ENCODE measurements at places on chromosomes 16 and 17. TPM values are rescaled to one million over a fixed set of nuclear protein-coding genes. Genes with fewer than 3 reads are reported as not detected.

Gene KRT15
- not detected for total RNA-seq

Gene NUP85
- 21.3 TPM for total RNA-seq

Gene BTBD17
- total RNA-seq = not detected

Gene MPP3
- 6.9 TPM for total RNA-seq

Gene ATP2A1
- 0.33 TPM for total RNA-seq

Gene KRTAP2-3
- not detected for total RNA-seq

Gene CDRT15
- total RNA-seq = not detected

Gene KRTAP3-2
- not detected for total RNA-seq

Gene CMTM4
- 10.2 TPM for total RNA-seq

Gene KRTAP16-1
- total RNA-seq = not detected

Gene CDH8
- not detected for total RNA-seq

DNA sequence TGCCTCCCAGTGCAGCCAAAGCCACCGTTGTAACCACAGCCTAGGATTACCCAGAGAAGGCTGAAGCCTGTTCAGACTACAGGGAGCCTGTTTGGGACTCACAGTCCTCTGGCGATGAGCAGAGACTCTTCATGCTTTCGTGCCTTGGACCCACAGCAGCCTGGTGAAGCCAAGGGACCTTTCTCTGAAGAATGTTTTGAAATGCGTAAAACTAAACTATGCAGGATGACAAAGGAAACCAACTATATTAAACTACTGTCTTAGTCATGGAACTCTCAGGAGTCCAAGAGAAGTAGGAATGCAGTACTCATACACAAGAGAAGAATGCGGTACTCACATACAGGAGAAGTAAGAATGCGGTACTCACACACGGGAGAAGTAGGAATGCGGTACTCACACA is 20.9 kb downstream of the ABR start:
- no peak for DNase-seq

- no peak for DNase-seq
These were observed 359.0 kb upstream of the TBX2 start for GRCh38 chr17:61040666-61041065.

- DNase-seq = no peak
These were observed 34.4 kb downstream of the CMIP start for GRCh38 chr16:81478876-81479511.

GRCh38 chr17:34991606-34992005 is 11.3 kb downstream of the LIG3 start:
- DNase-seq = no peak

- DNase-seq = no peak
These were observed 841 bp upstream of the IGFALS start for GRCh38 chr16:1794221-1794871.

DNA sequence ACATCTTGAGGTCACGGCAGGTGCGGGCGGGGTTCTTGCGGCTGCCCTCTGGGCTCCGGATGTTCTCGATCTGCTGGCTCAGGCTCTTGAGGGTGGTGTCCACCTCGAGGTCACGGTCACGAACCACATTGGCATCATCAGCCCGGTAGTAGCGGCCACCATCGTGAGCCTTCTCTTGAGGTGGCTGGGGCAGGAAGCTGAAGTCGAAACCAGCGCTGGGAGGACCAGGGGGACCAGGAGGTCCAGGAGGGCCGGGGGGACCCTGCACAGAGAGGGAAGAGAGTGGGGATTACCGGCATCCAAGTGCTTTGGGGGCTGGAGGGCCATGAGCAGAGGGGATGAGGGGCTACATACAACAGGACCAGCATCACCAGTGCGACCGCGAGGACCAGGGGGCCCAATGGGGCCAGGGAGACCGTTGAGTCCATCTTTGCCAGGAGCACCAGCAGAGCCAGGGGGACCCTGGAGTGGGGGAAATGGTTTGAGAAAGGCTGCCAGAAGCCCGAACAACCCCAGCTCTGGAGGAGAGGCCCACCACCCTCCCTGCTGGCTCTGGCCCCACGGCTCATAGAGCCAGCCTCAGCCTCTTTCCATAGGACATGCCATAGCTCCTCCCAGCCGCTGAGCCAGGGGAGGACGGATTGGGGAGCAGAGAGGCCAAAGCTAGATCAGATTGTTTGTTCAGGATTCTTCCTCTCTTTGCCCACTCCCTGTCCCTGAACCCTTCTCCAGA is 14.6 kb downstream of the COL1A1 start:
- DNase-seq = peak; percentile 58

GRCh38 chr17:40454613-40454995 is 11.4 kb downstream of the IGFBP4 start:
- DNase-seq = no peak

GRCh38 chr17:61478790-61479492 is 26.7 kb downstream of the TBX4 start:
- DNase-seq = no peak

- DNase-seq = no peak
These were observed 206.2 kb downstream of the CCDC182 start for GRCh38 chr17:57538736-57539456.

DNA sequence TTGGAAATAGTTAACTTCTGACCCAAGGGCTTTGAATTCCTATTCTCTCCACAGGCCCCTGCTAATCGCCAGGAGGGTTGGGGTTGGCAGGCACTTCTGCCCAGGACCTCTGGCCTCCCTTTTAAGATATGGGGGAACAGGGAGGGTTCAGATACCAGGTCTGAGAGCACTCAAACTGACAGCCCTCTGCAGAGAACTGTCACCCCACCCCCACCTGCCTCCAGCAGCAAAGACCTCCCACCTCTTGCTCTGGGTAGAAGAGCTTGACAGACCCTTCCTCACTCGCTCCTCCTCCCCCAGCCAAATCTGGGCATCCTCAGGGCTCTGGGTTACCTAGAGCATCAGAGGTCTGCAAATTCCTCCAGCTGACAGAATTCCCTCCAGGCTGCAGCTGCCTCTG is 11.6 kb downstream of the CDH3 start:
- no peak for DNase-seq

DNA sequence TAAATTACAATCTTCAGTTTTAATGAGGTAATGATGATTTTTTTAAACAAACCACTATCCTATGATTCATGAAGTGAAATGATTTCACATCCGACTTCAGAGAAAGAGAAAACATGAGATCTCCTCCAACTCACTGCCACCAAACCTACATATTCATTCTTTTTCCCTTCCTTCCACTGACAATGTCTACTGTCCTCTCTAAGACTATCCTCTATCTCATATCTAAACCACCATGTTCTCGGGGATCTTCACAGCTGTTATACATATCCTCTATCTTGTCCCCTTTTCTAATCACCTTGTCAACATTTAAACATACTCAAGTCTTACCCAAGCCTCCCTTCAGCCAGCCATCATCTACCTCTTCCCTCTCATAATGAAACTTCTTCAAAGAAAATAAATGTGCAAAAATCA is 53.5 kb downstream of the SMURF2 start:
- DNase-seq = peak; percentile 59

- no peak for DNase-seq
These were observed 68.6 kb upstream of the CBX4 start for GRCh38 chr17:79907850-79908249.

- DNase-seq = no peak
These were observed 8.0 kb upstream of the PHB1 start for GRCh38 chr17:49422714-49423113.

DNA sequence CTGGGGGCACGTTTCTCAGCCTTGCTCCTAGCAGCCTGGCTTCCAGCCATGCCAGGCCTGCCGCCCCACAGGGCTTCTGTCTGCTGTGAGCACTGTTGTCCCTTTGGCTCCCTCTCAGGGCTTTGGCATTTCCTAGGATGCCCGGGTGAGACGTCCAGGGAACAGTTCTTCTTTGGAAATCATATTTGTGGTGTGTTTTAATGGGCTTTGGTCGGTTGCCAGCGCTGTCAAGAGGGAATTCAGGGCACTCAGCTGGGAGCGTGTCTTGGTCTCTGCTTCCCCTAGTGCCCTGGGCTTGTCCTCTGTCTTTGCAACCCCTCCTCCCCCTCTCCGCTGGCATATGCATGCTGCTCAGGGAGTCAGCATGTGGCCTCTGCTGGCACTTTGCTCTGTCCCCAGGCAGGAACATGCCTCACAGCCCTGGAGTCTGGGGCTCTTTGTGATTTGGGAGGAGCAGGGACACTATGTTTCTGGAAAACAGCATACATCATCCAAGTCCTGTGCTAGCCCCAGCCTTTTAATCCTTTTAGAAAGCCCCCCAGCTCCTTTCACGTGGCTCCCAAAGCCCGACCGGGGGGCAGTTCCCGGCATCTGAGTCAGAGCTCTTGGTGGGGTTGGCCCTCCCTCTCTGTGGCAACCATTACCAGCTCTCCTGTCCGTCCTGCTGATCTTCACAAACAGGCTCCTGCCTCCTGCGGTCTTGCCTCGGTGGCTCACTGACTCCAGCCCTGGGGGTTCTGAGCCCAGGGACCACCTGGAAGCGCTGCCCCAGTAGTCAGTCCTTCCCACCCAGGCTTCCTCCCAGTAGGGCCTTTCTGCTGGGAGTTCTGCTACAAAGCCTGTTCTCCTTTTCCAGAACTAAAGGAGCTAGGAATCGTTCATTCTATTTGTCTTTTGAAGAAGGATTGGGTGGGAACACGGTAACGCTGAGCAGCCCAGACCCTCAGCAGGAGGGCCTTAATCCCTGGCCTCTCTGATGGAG is 26.7 kb downstream of the SAP30BP start:
- DNase-seq = peak; percentile 94

DNA sequence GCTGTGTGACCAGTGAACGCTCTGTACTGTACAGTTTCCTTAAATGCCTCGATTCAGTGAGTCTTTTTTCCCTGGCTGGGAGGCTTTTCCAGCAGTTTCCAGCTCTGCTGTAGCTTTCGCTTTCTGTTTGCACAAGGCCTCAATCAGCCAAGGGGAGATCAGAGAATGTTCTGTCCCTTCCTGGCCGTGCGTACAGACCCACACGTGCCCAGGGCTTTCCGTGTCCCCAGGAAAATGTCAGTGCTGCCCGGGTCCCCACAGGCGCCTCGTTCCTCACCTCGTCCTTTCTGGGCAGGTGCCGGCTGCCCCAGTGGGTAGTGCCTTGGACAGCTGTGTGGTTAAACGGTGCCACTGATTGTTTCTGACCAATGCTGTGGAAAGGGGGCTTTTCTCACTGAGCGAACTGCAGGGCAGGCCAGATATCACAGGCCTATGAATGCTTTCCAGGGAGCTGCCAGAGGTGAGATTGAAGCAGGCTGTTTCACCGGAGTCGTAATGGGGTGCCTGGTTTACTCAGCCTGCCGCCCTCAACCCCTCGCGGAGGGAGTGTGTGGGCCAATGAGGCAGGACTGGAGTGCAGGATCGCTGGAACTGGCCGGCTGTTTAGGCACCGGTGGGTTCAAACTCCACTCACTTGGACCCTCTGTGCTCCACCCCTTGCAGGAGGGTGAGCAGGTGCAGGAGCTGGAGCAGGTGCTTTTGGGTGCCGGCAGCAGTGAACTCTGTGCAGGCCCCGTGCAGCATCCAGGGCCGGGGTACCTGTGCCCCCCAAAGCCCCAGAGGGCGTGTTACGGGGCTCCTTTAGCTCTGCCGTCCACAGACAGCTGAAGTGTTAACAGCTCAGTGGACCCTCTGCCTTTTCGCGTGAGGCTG is 44.4 kb downstream of the ZNF778 start:
- DNase-seq = no peak

- peak; percentile 74 for DNase-seq
These were observed 6.7 kb downstream of the NTHL1 start for GRCh38 chr16:2040787-2041522.

DNA sequence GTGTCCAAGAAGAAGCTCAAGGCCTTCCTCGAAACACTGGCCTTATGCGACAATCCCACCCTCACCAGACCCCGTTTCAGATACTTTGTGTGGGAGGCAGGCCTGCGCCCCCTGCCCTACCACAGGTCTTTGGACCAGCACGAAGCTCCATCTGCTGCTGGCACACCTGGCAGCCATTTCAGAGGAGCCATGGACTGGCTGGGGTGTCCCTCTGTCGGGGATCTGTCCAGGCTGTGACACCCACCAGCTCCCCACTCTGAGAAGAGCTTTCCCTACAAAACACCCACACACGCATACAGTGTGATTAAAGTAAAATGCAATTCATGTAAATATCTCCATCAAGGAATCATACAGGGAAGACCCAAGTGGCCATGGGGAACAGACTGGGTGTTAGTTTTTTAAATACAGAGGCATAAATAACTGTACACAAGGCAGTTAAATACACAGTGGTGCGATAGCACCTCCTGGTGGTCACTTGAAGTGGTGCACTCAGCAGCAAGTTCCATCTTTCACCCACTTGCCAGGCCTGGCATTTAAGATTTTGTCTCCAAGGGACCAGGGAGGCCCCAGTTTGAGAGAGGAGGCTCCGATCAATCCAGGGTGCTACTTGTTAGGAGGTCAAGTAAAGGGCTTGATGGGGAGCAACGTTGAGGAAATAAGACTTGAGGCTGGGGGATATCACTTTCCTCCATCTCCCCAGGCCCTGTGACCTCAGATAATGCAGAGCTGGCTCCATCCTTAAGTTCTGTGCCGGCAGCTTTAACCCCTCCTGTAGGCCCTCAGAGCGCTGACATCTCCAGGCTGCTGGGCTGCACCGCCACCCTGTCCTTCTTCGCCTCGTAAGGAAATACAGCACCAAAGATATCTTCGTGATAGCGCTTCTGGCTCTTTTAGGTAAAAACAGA is 43.6 kb downstream of the NOS2 start:
- DNase-seq = peak; percentile 48

GRCh38 chr17:50169121-50169764 is 3.4 kb downstream of the SGCA start:
- DNase-seq = peak; percentile 67

DNA sequence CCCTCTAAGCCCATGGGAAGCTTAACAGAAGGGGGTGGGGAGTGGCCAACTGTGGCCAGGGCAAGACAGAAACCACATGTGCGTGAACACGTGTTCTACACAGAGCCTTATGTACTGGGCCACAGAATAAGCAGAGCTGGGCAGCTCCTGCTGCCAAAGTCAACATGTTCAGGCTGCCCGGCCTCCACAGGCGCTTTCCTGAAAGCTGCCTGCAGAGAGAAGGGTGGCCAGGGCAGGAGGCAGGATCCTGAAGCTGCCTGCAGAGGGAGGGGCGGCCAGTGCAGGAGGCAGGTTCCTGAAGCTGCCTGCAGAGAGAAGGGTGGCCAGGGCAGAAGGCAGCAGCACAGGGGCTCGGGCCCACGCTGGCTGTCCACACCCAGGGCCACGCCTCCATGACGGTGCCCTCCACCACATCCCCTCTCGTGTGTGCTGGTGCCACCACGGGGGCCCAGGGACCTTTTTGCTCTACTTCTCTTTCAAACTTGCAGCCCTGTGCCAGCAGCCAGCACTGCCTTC is 79.5 kb downstream of the ANKRD11 start:
- DNase-seq = peak; percentile 93

GRCh38 chr17:16866436-16866835 is 105.5 kb downstream of the TNFRSF13B start:
- DNase-seq = no peak

DNA sequence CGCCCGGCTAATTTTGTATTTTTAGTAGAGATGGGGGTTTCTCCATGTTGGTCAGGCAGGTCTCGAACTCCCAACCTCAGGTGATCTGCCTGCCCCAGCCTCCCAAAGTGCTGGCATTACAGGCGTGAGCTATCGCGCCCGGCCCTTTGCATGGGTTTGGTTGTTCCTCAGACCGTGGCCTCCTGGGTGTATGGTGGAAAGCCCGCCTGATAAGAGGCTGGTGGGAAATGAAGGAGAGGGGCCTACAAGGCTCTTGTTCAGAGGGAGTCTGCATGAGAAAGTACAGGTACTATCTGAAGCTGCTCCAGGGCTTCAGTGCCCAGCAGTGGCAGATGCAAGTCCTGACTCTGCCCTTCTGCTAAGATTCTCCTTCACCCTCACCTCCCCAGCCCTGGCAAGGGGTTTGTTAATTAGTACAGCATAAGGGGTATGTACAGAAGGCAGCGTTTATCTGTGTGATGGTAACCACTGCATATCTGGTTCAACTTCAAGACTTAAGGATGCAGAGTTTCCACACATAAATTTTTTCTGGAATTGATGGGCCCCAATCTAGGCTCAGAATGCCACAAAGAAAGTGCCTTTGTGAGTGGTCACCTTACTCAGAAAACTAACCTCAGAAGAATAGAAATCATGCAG is 24.2 kb downstream of the GRB7 start:
- DNase-seq = no peak
